ACHN (cell line): ENCODE measurements at places on chromosomes 6 and 20.

DNA sequence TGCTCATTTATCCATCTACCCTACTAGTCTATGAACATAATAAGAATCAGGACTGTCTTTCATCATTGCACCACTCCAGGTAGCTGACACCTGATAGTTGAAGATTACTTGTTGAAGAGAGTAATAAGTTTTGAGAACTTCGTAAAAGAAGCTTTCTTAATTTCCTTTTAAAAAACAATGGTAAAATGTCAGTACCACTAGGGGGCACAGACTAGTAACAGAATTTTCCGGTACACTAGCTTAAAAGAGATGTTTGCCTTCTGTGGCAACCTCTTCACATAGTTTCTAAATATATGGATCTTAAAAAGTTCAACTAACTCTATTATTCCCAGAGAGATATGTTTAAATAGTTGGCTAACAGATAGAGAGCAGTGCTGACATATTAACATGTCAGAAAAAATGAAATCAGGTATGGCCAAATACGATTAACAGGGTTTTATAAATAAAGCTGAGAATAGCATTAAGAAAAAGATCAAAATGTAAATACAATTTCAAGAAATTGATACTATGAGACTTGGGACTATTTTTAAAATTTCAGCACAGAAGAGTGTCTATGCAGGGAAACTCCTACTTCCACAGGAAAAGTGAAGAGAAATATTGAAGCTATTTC is 5.4 kb upstream of the KCNQ5 start:
- DNase-seq: peak; percentile 49

GRCh38 chr20:53101992-53102760 is 130.0 kb downstream of the TSHZ2 start:
- DNase-seq: no peak

- peak; percentile 57 for DNase-seq
Observed at GRCh38 chr6:24431045-24431451, 28.3 kb downstream of the MRS2 start.

GRCh38 chr6:10433322-10433721 is 18.4 kb upstream of the TFAP2A start:
- no peak for DNase-seq

DNA sequence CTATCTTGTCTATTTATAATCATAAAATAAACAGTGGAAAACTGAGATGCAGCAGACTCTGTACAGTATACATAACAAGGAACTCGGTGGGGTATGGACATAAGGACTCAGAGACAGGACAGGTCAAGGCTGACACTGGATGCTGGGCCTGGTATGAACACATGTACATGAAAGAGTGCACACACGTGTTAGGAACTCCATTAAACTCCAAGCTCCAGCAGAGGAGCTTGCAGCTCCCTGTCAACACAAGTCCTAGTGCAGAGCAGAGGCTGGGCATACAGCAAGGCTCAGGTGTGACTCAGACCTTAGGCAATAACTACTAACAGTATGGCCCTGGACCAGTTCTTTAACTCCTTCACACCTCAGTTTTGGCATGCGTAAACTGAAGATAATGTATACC is 17.1 kb downstream of the NAPB start:
- DNase-seq: no peak

GRCh38 chr20:48739395-48740291 is 88.2 kb downstream of the PREX1 start:
- no peak for DNase-seq

DNA sequence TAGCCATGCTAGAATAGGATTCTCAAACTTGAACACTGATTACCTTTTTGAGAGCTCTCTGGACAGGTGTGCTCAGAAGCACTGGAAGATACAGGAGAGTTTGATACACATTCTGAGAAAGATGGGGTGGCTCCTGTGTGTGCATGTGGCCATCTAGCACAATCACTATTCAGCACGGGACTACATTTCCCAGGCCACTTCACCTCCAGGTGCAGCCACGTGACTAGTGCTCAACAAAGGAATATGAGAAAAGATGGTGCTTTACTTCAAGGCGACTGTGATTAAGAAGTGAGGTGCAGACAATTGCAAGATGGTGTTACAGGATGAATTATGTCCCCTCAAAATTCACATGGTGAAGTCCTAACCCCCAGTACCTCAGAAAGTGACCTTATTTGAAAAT is 103.8 kb downstream of the BACH2 start:
- no peak for DNase-seq

DNA sequence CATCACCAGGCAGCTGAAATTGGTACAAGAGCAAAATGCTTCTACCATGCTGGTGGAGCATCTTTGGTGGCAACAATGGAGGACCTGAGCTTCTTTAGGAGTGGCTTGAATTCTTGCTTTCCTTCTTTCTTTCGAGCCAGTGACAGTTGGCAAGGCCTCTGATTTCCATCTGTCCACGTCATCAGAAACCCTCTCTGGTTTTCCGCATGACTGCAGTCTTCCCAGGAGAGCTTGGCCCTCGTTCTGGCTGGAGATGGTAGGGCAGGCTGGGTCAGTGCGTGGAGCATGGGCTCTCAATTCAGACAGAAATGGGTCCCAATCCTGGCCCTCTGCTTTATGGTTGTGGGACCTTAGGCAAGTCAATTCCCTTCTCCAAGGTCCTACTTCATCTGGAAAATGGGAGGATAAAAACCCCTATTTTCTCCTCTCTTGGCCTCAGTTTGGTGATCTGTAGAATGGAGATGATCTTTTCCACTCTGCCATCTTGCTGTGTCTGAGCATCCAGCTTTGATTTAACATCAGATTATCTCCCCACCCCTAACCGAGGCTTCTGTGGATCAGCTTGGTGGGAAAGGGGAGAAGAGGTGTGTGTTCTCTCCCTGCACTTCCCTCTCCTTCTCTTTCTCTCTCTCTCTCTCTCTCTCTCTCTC is 3.6 kb upstream of the BPIFB1 start:
- DNase-seq: peak; percentile 60

- no peak for DNase-seq
Observed at GRCh38 chr6:23445157-23445710, 680.8 kb upstream of the NRSN1 start.

- DNase-seq: no peak
Observed at GRCh38 chr6:158004701-158005095, 23.0 kb downstream of the SYNJ2 start.

- DNase-seq: no peak
Observed at GRCh38 chr6:151564654-151565053, 70.8 kb downstream of the CCDC170 start.

GRCh38 chr20:1994627-1995026 is 769 bp upstream of the PDYN start:
- no peak for DNase-seq

DNA sequence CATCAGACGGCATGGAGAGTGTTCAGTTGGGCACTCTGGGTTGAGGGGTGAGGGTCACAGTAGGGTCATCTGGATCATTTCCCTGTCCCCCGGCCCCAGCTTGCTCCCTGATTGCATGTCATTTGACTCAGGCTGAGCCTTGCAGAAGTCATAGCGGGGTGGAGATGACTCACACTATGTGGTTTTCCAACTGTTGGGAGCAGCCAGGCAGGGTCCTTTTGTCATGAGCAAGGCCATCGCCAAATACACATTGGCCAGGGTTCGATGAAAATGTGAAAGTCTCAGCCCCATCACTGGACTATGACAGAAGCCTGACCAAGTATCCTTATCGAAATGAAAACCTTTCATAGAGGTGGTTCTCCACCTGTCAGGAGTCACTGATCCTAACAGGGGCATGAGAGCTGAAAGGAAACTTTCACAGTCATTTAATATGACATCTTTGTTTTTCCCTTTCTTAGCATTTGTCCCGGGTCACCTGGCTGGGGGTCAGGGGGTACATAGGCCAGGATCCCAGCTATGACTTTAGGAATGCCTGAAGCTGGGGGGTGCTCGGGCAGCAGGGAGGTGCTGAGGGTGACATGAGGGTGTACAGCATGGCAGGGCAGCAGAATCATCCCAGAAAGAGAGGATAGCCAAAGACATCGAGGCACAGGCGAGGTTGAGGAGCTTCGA is 70.2 kb upstream of the CD93 start:
- peak; percentile 71 for DNase-seq

GRCh38 chr6:148790817-148791216 is 44.0 kb downstream of the UST start:
- peak; percentile 50 for DNase-seq

DNA sequence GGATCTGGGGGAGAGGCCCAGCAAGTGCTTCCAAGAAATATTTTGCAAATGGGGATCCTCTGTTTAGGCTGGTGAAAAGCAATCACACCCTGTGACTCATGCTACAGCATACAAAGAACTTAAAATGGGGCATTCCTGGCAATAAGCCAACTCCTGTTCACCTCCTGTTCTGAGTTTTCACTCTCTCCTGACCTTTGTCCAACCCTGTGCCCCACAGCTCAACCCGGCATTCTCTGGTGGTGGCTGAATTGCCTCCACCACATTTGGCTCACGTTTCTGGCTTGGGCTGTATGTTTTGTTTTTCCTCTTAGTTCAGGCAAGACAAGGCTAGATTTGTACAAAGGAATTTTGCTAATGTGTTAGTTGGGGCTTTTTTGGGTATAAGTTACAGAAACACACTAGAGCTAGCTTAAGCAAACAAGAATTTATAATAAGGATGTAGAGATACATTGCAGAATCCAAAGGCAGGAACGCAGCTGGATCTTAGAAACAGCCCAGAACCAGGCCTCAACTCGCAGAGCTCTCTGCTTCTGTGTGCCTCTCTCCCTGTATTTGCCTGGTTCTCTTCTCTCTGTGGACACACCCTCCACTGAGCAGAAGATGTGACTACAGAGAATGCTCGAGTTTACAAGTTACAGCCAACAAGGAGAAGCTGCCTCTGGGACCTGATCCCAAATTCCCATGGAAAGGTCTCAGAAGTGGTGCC is 9.4 kb downstream of the ABCC10 start:
- peak; percentile 52 for DNase-seq

DNA sequence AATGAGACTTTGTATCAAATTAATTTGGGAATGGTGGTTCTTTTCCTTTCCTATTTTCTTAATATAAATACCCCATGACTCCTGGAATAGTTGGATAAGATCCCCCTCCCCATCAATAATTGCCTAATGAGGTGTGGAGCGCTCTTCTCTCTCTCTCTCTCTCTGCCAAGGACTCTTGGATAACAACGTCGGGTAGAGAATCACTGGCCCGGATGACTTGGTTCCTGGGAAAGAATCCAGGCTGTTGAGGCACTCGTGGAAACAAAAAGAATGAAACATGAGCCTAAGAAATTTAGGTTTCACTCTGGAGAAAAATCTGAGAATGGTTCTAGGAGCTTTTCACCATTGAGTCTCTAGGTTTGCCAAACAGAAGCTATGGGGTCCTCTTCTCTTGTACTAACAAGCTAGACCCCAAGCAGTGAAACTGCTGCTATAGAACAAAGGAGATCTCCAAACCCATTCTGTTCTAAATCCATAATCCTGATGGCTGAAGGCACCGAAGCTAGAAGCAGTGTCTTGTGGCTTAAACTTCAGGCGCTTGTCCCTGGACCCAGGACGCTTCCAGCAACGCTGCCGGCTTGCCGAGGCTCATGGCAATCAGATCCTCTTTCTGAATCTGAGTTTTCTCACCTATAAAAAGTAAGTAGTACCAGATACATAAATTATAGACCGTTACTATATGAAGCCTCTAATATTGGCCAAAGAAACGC is 241.6 kb upstream of the BTBD3 start:
- no peak for DNase-seq

DNA sequence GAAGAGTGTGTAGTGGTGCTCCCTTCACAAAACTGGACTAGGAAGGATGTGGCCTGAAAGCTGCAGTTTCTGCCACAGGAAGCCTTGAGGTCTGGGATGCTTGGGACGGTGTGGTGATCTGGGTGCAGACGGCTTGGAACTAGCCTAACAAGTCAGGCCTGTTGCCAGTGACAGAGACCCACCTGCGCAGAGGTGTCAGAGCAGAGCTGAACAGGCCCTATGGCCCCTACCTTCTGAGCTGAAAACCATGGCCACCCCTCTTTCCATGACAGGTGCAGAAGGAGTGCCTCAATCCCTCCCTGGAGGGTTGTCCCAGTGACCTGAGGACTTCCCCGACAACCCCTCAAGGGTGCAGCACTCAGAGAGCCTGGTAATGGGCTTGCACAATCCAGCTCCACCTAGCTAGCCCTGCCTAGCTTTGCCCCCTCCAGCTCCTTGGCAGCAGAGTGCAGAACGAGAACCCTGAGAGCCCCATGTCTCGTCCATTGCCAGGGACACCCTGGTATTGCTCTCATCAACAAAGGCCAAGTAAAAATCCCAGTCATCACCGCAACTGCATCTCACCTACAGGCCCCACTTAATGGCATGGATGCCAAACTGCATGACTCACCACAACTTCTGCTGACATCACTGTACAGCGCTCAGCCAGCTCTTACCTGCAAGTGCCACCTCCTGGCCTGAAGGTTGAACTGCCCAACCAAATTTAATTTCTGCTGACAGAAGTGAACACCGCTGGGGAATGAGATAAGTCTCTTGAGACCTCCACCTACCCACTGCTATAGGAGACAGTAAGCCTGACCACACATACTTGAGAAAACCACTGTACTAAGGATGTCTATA is 563.1 kb downstream of the TFAP2A start:
- DNase-seq: peak; percentile 41

- DNase-seq: no peak
Observed at GRCh38 chr6:148438632-148439031, 96.0 kb downstream of the SASH1 start.

- DNase-seq: no peak
Observed at GRCh38 chr6:21965016-21965415, 331.8 kb downstream of the PRL start.

- DNase-seq: no peak
Observed at GRCh38 chr6:146946559-146946958, 257.7 kb upstream of the STXBP5 start.

DNA sequence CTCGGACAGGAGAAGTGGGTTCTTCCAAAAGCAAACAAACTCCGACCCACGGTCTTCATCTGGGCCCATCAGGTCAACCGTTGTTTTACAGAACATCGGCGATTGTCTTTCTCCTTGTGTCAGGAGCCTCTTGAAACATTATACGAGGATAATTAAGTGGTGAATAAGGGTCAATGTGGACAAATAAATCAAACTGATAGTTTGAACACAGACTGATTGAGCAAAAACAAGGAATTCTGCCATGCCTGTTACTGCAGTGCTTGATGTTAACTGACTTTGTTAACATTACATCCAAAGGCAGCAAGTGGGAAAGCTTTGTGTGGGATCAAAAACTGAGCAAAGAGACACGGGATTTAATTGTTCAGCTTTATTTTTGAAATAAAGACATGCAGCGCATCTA is 101.1 kb upstream of the IFNGR1 start:
- DNase-seq: no peak

GRCh38 chr6:151409260-151409659 is 17.9 kb upstream of the ZBTB2 start:
- no peak for DNase-seq

- no peak for DNase-seq
Observed at GRCh38 chr6:97040355-97040860, 115.9 kb downstream of the KLHL32 start.

- DNase-seq: peak; percentile 77
Observed at GRCh38 chr20:528923-529604, 14.5 kb downstream of the CSNK2A1 start.

- no peak for DNase-seq
Observed at GRCh38 chr6:18564775-18565174, 177.6 kb downstream of the RNF144B start.

- no peak for DNase-seq
Observed at GRCh38 chr6:35519313-35520015, 6.8 kb upstream of the TULP1 start.

GRCh38 chr20:61609461-61609860 is 357.4 kb downstream of the CDH4 start:
- no peak for DNase-seq

GRCh38 chr6:166313255-166314070 is 5.3 kb upstream of the PRR18 start:
- DNase-seq: peak; percentile 63

- DNase-seq: no peak
Observed at GRCh38 chr6:167330750-167331149, 5.9 kb downstream of the TTLL2 start.
